ENCODE measurements at places on chromosomes 7 and 10.
A peak's percentile ranks its signal among the peaks of the same experiment; 100 is the strongest.

GRCh38 chr10:95655571-95656290 is 780 bp downstream of the ALDH18A1 start:
- H3K27ac ChIP-seq: peak overlapping the region; percentile 61
- peaks cover 34% of the 10 kb centered on the region for H3K36me3 ChIP-seq
- DNase-seq: no peak
- H3K27me3 ChIP-seq: no peaks in the 10 kb centered on the region
- H3K4me1 ChIP-seq: no peaks in the 10 kb centered on the region
- H3K4me3 ChIP-seq: peak overlapping the region; percentile 100

DNA sequence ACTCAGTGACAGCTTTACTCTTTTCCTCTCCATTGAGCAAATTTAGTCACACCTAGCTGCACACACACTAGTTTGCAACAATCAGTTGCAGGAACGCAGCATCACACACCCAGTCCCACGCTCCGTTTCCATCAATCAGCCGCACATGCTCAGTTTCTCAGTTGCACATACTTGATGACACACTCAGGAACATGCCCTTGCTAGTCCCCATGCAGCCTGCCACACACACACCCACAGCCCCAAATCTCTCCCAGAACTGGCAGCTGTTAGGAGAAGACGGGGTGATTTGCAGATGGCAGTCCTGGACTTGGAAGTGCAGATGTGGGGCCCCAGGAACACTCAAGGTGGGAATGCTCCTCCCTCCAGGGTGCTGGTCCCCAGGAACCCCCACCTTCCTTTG is 7.7 kb downstream of the LBX1 start:
- H3K4me1 ChIP-seq: peaks cover 9% of the 10 kb centered on the region
- no peaks in the 10 kb centered on the region for H3K36me3 ChIP-seq
- no peak for DNase-seq
- no peak overlapping the region for H3K4me3 ChIP-seq

DNA sequence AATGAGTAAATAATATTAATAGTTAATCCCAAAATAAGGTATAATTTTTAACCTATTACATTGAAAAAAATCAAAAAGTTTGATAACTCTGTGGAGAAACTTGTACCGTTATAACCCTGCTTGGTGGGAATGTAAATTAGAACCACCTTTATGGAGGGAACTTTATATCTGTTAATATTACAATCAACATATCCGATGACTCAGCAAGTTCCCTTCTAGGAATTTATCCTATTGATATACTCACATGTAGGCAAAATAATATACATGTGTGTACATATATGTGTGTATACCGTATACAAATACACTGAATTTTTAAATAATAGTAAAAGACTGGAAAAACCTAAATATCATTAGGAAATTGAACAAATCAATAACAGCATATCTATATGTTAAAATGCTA is 54.7 kb downstream of the PANK1 start:
- no peaks in the 10 kb centered on the region for H3K4me1 ChIP-seq
- no peaks in the 10 kb centered on the region for H3K36me3 ChIP-seq
- no peak for DNase-seq
- no peaks in the 10 kb centered on the region for H3K27me3 ChIP-seq
- no peak overlapping the region for H3K4me3 ChIP-seq

DNA sequence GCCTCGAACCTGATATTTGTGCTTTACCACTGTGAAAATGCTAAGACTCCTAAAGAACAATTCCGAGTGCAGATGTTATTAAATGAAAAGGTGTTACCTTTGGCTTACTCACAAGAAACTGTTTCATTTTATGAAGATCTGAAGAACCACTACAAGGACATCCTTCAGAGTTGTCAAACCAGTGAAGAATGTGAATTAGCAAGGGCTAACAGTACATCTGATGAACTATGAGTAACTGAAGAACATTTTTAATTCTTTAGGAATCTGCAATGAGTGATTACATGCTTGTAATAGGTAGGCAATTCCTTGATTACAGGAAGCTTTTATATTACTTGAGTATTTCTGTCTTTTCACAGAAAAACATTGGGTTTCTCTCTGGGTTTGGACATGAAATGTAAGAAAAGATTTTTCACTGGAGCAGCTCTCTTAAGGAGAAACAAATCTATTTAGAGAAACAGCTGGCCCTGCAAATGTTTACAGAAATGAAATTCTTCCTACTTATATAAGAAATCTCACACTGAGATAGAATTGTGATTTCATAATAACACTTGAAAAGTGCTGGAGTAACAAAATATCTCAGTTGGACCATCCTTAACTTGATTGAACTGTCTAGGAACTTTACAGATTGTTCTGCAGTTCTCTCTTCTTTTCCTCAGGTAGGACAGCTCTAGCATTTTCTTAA is 47.7 kb downstream of the MINPP1 start:
- no peaks in the 10 kb centered on the region for H3K4me1 ChIP-seq
- H3K36me3 ChIP-seq: no peaks in the 10 kb centered on the region
- H3K27ac ChIP-seq: no peak overlapping the region
- no peaks in the 10 kb centered on the region for H3K27me3 ChIP-seq
- H3K4me3 ChIP-seq: no peak overlapping the region

GRCh38 chr10:118595598-118596425 is at the start of gene PRLHR:
Gene PRLHR (minus strand): TSS chr10:118595648. CDS start chr10:118595244, 404 bp downstream.
- peaks cover 6% of the 10 kb centered on the region for H3K4me1 ChIP-seq
- H3K4me3 ChIP-seq: peak within 1 kb of the TSS; percentile 12
- peak; percentile 28 for DNase-seq
- peaks cover 36% of the 10 kb centered on the region for H3K27me3 ChIP-seq
- H3K27ac ChIP-seq: no peak within 1 kb of the TSS
- peaks cover 6% of the 10 kb centered on the region for H3K36me3 ChIP-seq

All from Calu3 (cell line).